ENCODE measurements at places on chromosomes 5 and 9. TPM values are rescaled to one million over a fixed set of nuclear protein-coding genes. Genes with fewer than 3 reads are reported as not detected.

TAF1L gene
- not detected for total RNA-seq

DNA sequence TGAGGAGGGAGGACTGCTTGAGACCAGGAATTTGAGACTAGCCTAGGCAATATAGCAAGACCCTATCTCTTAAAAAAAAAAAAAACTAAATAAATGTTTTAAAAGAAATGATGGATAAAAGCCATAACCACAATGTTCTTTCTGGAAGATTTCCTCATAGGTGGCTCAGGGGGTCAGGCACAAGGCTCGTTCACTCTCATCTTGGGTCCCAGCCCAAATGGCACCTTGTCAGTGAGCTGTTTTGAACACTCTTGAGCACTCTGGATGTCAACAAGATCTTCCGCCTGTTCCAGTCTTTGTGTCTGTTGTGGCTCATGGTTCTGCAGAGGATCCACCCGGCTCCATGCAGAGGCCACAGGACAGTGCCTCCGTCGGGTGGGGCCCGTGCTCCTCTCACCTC, 35.7 kb upstream of the LMX1B start:
- H3K36me3 ChIP-seq = no peaks in the 10 kb centered on the region
- no peaks in the 10 kb centered on the region for H3K4me1 ChIP-seq
- H3K27ac ChIP-seq = no peak overlapping the region
- H3K27me3 ChIP-seq = peaks cover 6% of the 10 kb centered on the region

UAP1L1 gene
- total RNA-seq = 19.1 TPM

EQTN gene
- not detected for total RNA-seq

- H3K36me3 ChIP-seq = no peaks in the 10 kb centered on the region
- DNase-seq = no peak
- peaks cover 21% of the 10 kb centered on the region for H3K27me3 ChIP-seq
- no peak overlapping the region for H3K27ac ChIP-seq
- no peaks in the 10 kb centered on the region for H3K4me1 ChIP-seq
These were observed 38.4 kb upstream of the PCA3 start for GRCh38 chr9:76725885-76726284.

Data from activated CD4-positive, alpha-beta T cell treated with anti-CD3 and anti-CD28 coated beads, Interleukin-2, amount 10 ng/mL, durations not matched to agents 24 days and 14 days (primary cell).